ENCODE measurements at places on chromosomes 2 and 18.
A peak's percentile ranks its signal among the peaks of the same experiment; 100 is the strongest.

- no peak for DNase-seq
Measured at GRCh38 chr2:236236559-236237452, 27.4 kb downstream of the ASB18 start.

- DNase-seq: no peak
Measured at GRCh38 chr18:80034852-80035406, 695 bp downstream of the RBFA start.

GRCh38 chr2:54067851-54068375, 47.5 kb upstream of the ACYP2 start:
- DNase-seq: no peak

GRCh38 chr18:8988260-8988871, 114.1 kb upstream of the NDUFV2 start:
- DNase-seq: peak; percentile 34

DNA sequence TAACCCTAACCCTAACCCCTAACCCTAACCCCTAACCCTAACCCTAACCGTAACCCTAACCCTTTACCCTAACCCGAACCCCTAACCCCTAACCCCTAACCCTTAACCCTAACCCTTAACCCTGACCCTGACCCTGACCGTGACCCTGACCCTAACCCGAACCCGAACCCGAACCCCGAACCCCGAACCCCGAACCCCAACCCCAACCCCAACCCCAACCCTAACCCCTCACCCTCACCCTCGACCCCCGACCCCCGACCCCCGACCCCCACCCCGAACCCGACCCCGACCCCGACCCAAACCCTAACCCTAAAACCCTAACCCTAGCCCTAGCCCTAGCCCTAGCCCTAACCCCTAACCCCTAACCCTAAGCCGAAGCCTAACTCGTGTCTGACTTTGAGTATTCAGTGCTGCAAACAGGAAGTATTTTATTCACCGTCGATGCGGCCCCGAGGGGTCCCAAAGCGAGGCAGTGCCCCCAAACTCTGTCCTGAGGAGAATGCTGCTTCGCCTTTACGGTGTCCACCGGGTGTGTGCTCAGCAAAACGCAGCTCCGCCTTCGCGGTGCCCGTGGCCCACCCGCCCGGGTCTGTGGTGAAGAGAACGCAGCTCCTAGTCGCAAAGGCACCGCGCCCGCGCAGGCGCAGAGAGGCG, 36.0 kb downstream of the FAM110C start:
- DNase-seq: no peak

- DNase-seq: no peak
Measured at GRCh38 chr2:226578373-226578772, 221.2 kb downstream of the IRS1 start.

GRCh38 chr18:10424585-10425307, 29.7 kb upstream of the APCDD1 start:
- DNase-seq: no peak

DNA sequence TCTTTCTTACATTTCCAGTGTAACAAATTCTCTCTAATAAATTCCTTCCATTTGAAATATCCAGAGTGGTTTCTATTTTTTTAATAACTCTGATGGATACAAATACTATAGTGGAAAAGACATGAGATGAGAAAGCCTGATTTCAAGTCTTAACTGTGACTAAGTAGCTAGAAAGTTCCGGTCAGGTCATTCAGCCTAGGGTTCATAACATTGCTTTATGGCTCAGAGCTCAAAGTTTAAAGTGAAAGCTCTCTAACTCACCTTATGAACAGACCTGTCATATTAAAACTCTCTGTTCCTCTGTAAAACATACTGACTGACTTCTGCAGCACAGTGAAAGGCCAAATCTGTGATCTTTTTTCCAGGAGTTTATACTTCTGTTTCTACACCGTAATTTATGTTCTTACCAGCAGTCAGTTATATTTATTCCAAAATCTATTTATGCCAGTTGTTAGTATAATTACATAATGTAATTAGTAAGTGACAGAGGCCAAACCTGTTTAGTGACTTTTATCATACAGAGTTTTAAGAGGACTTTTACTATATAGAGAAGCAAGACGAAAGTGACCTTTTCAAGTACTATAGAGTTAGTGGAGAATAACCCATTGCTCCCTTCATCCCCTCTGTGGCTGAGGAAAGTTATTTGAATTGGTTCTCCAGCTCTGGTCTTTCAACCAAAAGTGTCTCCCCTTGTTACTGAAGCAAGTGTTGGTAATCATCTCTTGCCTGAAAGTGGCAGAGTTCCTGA, 118.8 kb upstream of the PDE1A start:
- no peak for DNase-seq

DNA sequence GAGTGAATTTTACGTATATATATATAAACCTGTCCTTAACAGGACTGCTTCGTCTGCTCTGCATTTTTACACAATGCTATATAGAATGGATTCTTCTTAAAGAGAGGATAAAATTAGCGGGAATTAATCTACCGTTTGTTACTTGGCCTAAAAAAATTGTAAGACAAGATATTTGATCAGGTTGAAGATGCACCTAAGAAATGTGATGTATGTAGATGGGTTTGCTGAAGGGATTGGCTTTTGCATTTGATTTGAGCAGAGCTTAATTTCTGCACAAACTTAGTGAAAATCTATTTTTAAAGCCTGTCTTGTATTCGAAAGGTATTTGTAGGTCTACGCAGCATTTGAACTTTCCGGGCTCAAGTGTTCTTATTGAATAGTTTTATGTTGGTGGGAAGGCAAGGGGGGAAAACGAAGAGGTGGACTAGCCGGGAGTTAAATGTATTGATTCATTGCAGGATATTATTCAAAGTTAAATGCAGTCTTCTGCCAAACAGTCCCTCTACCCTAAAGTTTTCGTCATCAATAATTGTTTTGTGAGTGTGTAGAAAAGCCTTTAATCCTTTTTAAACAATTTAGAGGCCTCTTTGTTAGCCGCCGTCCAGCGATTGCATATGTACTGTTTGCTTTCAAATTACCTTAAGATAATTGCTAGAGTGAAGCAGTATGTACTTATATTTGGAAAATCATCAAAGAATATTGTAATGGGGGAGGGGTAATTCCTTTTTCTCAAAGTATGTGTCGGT, 1.2 kb downstream of the PPP1CB start:
- DNase-seq: no peak

DNA sequence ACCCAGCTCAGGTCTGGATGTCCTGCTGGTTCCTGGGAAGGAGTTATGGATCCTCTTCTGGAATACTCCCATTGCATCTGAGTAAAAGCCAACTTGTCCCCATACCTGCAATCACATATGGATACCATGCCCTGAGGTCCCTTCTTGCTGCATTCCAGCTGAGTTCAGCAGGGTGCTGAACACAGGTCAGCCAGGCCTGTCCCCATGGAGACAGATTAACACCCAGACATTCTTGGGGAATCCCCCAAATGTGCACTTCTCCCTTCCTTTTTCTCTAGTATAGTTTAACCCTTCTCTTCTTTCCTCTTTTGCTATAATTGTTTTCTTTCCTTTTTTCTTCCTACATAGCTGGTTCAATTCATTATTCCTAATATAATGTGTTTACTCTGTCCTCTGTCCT, 799.6 kb upstream of the HS6ST1 start:
- DNase-seq: no peak

All from activated effector memory CD4-positive, alpha-beta T cell treated with Interleukin-2 at 50 U/mL for 16 hours (primary cell).